Thymus (tissue), 14 donors: ENCODE measurements at places on chromosomes 7 and 10. TPM values are rescaled to one million over a fixed set of nuclear protein-coding genes. Genes with fewer than 3 reads are reported as not detected.

DNA sequence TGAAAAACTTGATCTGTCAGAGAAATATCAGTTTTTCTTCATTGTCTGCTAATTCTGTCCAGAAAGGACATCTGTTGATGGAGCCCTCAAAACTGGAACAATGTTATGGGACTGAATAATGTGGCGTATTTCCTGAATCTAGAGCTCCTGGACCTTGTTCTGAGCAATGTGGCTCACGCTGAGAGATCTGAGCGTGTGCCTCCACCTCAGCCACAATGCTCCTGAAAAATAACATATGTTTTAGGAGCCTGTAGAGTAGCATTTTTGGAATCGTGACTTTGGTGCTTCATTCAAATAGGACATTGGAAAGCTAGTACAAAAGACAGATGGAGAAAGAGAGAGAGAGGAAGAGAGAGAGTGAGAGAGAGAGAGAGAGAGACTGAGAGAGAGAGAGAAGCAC, 110.3 kb downstream of the BMPER start:
- H3K36me3 ChIP-seq = no peaks in the 10 kb centered on the region
- DNase-seq = no peak
- no peak overlapping the region for H3K27ac ChIP-seq
- no peak overlapping the region for H3K4me3 ChIP-seq
- H3K4me1 ChIP-seq = no peaks in the 10 kb centered on the region

ZNF22 gene
- 83.1 TPM for total RNA-seq

GRCh38 chr7:131346885-131347592, 19.4 kb downstream of the MKLN1 start:
- H3K36me3 ChIP-seq = no peaks in the 10 kb centered on the region
- H3K4me3 ChIP-seq = no peak overlapping the region
- no peak for DNase-seq
- H3K27me3 ChIP-seq = no peaks in the 10 kb centered on the region

VPS50 gene
- total RNA-seq = 26.7 TPM

DNA sequence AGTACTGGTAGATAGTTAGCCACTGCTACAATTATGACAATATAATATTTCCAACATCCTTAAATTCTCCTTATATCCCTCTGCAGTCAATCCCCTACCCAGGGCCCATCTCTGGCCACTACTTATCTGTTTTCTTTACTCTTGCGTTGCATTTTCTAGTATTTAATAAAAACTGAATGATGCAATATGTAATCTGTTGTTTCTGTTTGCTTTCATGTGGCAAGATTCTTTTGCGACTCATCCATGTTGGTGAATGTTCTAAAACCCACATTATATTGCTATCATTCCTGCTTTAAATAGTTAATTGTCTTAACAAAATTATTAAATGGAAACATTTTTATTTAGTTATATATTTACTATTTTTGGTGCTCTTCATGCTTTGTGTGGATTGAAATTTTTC, 338.5 kb downstream of the MDFIC start:
- no peaks in the 10 kb centered on the region for H3K36me3 ChIP-seq
- H3K27me3 ChIP-seq = no peaks in the 10 kb centered on the region
- DNase-seq = no peak
- H3K4me3 ChIP-seq = no peak overlapping the region
- no peak overlapping the region for H3K27ac ChIP-seq

GRCh38 chr10:131113709-131114291, 197.7 kb downstream of the TCERG1L start:
- H3K27ac ChIP-seq = no peak overlapping the region
- H3K27me3 ChIP-seq = no peaks in the 10 kb centered on the region
- H3K4me3 ChIP-seq = no peak overlapping the region
- no peaks in the 10 kb centered on the region for H3K36me3 ChIP-seq
- no peaks in the 10 kb centered on the region for H3K4me1 ChIP-seq
- no peak for DNase-seq

DNA sequence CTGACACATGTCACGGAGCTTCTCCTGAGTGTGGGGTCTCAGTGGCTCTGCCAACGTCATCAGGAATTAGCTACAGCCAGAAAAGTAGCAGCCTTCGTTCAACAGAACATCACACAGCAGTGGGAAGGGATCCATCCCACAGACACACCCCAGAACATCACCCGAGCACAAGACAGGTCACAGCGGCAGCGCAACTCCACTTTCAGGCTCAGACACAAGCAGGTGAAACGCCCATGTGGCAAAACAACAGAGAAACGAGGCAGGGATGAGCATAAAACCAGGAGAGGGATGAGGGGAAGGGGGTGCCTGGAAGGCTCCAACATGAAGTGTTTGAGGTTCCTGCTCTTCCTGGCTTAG, 44.8 kb downstream of the CAMK2B start:
- no peak for DNase-seq
- no peak overlapping the region for H3K4me3 ChIP-seq
- H3K36me3 ChIP-seq = no peaks in the 10 kb centered on the region
- H3K27me3 ChIP-seq = no peaks in the 10 kb centered on the region
- H3K27ac ChIP-seq = no peak overlapping the region

DNA sequence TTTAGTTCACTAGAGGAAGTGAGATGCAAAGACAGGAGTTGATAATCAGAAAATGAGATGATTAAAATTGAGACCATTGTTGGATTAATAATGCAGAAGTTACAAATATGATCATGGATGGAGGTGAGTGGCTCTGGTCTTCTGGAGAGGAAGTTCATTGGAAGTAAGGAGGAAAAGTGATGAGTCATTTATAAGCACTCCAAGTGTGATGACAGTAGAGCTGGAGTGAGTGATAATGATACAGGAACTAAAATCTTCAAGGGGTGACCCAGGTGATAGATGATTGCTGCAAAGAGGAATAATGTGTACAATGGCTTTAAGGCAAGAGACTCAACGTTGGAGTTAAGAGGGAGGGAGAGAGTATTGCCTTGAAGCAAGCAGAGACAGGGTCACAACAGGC, 20.7 kb downstream of the ZNF32 start:
- no peaks in the 10 kb centered on the region for H3K36me3 ChIP-seq
- no peak overlapping the region for H3K4me3 ChIP-seq
- H3K27me3 ChIP-seq = no peaks in the 10 kb centered on the region

GRCh38 chr10:131928248-131929095, 27.7 kb downstream of the PPP2R2D start:
- no peak overlapping the region for H3K27ac ChIP-seq
- H3K27me3 ChIP-seq = no peaks in the 10 kb centered on the region
- peaks cover 15% of the 10 kb centered on the region for H3K36me3 ChIP-seq
- no peak overlapping the region for H3K4me3 ChIP-seq
- peaks cover 36% of the 10 kb centered on the region for H3K4me1 ChIP-seq

MMD2 gene
- not detected for total RNA-seq

PRKAR2B gene
- 3.5 TPM for total RNA-seq

GALNT17 gene
- total RNA-seq = 1.8 TPM

SPDYE11 gene
- total RNA-seq = not detected

CCDC172 gene
- total RNA-seq = 0.05 TPM

GRCh38 chr10:4847561-4848355, 21.8 kb downstream of the AKR1E2 start:
- H3K27ac ChIP-seq = no peak overlapping the region
- H3K36me3 ChIP-seq = no peaks in the 10 kb centered on the region
- DNase-seq = no peak
- H3K4me3 ChIP-seq = no peak overlapping the region

GRCh38 chr10:11081408-11081807, 63.7 kb downstream of the CELF2 start:
- no peaks in the 10 kb centered on the region for H3K36me3 ChIP-seq
- no peak for DNase-seq
- no peaks in the 10 kb centered on the region for H3K27me3 ChIP-seq
- no peak overlapping the region for H3K27ac ChIP-seq

INPP5A gene
- total RNA-seq = 11.0 TPM

- no peaks in the 10 kb centered on the region for H3K36me3 ChIP-seq
- no peak within 1 kb of the TSS for H3K4me3 ChIP-seq
- peaks cover 4% of the 10 kb centered on the region for H3K27me3 ChIP-seq
- no peak for DNase-seq
- H3K4me1 ChIP-seq = no peaks in the 10 kb centered on the region
- H3K27ac ChIP-seq = no peak within 1 kb of the TSS
Observed at GRCh38 chr10:86654411-86655172, at the start of gene OPN4. Gene OPN4 (plus strand): TSS chr10:86654547. CDS start chr10:86654784, 237 bp downstream.

GRCh38 chr10:54796881-54797280, 4.2 kb downstream of the PCDH15 start:
- no peaks in the 10 kb centered on the region for H3K36me3 ChIP-seq
- DNase-seq = no peak
- H3K27me3 ChIP-seq = no peaks in the 10 kb centered on the region
- no peaks in the 10 kb centered on the region for H3K4me1 ChIP-seq
- no peak overlapping the region for H3K27ac ChIP-seq
- H3K4me3 ChIP-seq = no peak overlapping the region

GRCh38 chr7:135100856-135101255, 47.0 kb upstream of the TMEM140 start:
- no peaks in the 10 kb centered on the region for H3K27me3 ChIP-seq
- DNase-seq = no peak
- H3K4me1 ChIP-seq = no peaks in the 10 kb centered on the region
- no peak overlapping the region for H3K4me3 ChIP-seq

GRCh38 chr10:101897633-101898032, 54.0 kb upstream of the KCNIP2 start:
- H3K27me3 ChIP-seq = no peaks in the 10 kb centered on the region
- H3K36me3 ChIP-seq = no peaks in the 10 kb centered on the region
- no peak for DNase-seq
- peaks cover 21% of the 10 kb centered on the region for H3K4me1 ChIP-seq
- no peak overlapping the region for H3K4me3 ChIP-seq

GRCh38 chr10:79936625-79937615, 12.0 kb downstream of the SFTPD start:
- H3K27ac ChIP-seq = no peak overlapping the region
- peaks cover 2% of the 10 kb centered on the region for H3K4me1 ChIP-seq
- H3K36me3 ChIP-seq = no peaks in the 10 kb centered on the region
- no peaks in the 10 kb centered on the region for H3K27me3 ChIP-seq

DNA sequence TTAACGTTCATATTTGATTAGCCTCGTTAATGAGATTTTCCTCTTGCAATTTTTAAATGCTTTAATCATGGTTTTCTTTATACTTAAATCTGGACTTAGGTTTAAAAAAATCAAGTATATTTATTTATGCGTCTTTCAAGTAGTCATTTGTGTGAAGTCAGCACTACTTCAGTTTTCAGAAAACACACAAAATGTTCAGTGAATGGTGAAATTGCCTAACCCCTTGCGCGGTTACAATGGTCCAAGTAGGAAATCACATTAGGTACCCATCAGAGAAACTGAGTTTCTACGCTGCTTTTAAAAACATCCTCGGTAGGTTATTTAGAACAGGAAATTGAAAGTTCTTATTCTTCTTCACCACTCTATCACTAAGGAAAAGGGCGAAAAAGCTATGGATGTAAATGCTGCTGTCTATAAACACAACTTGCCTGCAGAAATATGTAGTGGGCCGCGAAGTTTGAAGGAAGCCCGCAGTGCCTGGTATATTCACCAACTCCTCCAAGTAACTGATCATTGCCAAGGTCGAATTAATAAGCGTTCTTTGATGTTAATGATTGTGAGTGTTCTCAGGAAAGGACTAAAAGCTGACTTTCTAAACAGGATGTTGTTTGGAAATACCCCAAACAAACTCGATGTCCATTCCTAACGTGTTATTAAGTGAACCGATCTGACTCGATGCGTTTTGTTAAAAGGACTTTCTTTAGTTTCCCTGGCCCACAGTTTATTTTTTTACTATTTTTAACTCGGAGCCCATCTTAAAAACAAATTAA, 1.0 kb downstream of the SYPL1 start:
- H3K27ac ChIP-seq = peak overlapping the region; percentile 98
- peak overlapping the region; percentile 78 for H3K4me3 ChIP-seq
- DNase-seq = peak; percentile 8
- no peaks in the 10 kb centered on the region for H3K27me3 ChIP-seq
- no peaks in the 10 kb centered on the region for H3K36me3 ChIP-seq

DNA sequence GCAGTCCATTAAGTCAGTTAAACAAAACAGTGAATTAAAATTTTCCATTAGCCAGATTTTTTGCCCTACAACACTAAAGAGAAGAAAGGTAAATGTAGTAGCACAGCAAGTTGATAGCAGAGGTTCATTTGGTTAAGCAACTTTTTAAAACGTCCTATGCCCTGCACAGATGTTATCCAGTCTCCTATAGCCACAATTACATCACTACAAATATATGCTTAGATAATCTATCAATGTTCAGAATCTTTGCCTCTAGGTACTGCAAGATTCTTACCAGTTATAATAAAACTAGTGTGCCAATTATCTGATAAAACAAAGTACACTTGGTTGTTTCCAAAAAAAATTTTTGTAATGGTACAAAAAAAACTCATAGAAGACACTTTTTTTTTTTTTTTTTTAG, 175.5 kb upstream of the MYO3A start:
- H3K27ac ChIP-seq = no peak overlapping the region
- no peaks in the 10 kb centered on the region for H3K4me1 ChIP-seq
- H3K4me3 ChIP-seq = no peak overlapping the region
- no peaks in the 10 kb centered on the region for H3K27me3 ChIP-seq
- H3K36me3 ChIP-seq = no peaks in the 10 kb centered on the region

- H3K27me3 ChIP-seq = no peaks in the 10 kb centered on the region
- H3K36me3 ChIP-seq = no peaks in the 10 kb centered on the region
Observed at GRCh38 chr10:117312430-117312829, 62.8 kb downstream of the PDZD8 start.

DNAJC12 gene
- total RNA-seq = 4.4 TPM

GRCh38 chr7:42224391-42225003, 12.5 kb downstream of the GLI3 start:
- peaks cover 26% of the 10 kb centered on the region for H3K27me3 ChIP-seq
- no peak overlapping the region for H3K4me3 ChIP-seq
- no peaks in the 10 kb centered on the region for H3K4me1 ChIP-seq
- no peak for DNase-seq
- H3K27ac ChIP-seq = peak overlapping the region; percentile 13
- no peaks in the 10 kb centered on the region for H3K36me3 ChIP-seq

ZNF727 gene
- 0.24 TPM for total RNA-seq

- H3K4me3 ChIP-seq = no peak overlapping the region
- H3K27me3 ChIP-seq = no peaks in the 10 kb centered on the region
- H3K36me3 ChIP-seq = no peaks in the 10 kb centered on the region
- no peak overlapping the region for H3K27ac ChIP-seq
- H3K4me1 ChIP-seq = no peaks in the 10 kb centered on the region
- DNase-seq = no peak
Observed at GRCh38 chr10:85548034-85548433, 818.6 kb downstream of the GRID1 start.

FOXI2 gene
- 0.05 TPM for total RNA-seq

GHRHR gene
- total RNA-seq = 0.42 TPM
